Fibroblast of skin of back (primary cell): ENCODE measurements at places on chromosomes 11 and 22.

GRCh38 chr22:49724893-49725489, 102.7 kb downstream of the BRD1 start:
- peak; percentile 42 for DNase-seq

DNA sequence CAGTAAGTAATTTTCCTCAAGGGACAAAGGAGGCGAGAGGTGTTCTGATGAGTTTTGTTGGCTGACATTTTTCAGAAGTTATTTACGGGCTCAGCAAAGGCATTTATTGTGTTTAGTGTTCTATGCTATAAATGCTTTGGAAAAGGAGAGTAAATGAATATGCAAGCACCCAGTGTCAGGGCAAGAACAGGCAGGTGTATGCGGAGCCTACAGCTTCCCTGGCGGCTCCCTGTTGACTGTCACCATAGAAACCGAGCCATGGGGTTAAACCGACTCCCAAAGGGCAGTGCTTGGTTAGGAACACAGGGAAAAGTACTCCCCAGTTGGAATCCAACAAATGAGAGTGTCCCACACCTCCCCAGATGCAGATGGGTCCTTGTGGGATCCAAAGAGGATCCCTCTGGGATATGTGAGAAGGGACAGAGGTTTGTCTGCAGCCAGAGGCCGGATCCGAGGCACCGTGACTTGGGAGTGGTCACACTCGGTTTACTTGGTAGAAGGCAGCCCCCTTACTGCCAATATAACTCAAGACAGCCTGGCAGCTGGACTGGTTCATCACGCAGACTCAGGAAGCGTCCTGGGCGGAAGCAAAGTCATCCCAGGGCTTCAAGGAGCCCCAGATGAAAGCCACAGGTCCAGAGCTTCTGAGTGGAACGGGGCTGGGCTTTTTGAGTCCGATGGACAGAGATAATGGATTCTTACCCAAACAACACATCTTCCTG, 329.7 kb downstream of the CTTN start:
- DNase-seq, result no peak

- peak; percentile 30 for DNase-seq
These were observed 86.6 kb downstream of the KCNQ1 start for GRCh38 chr11:2531277-2531986.

DNA sequence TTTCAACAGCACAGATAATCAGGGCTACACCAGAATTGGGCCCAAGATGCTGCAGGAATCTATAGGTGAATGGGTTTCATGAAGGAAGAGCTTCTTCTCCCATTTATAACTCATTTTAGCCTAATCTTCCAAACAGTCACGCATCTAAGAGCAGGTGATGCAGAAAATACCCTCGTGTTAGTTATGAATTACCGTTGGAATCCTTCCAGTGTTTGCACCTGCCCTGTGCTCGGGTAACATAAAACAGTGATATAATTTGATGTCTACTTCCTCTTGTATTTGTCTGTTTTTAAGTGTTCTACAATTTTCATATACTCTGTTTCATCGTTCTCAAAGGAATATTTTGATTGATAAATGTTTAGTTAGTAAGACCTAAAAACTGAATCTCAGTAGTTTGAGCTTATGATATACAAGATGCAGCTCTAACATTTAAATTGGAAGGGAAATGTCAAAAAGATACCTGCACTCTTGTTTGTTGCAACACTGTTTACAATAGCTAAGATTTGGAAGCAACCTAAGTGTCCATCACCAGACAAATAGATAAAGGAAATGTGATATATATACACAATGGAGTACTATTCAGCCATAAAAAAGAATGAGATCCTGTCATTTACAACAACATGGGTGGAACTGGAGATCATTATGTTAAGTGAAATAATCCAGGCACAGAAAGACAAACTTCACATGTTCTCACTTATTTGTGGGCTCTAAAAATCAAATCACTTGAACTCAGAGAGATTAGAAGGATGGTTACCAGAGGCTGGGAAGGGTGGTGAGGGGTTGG, 42.1 kb downstream of the PPARA start:
- DNase-seq, result no peak

DNA sequence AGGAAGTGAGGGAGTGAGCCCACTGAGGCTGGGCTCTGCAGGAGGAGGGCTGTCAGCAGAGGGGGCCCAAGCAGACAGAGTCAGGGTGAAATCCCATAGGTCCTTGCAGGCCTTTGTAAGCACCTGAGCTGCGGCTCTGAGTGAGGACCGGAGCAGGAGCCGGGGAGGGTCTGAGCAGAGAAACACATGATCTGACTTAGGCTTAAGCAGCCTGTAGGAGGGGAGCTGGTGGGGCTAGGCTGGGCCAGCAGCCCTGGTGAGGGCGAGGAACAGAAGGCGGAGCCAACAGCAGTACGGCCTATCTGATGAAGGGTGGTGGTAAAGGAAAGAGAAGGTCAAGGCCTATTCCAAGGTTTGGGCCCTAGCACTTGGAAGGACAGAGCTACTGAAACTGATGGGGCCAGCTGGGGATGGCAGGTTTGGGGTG, 26.9 kb upstream of the CBX7 start:
- no peak for DNase-seq

GRCh38 chr11:46427364-46427763, 35.8 kb upstream of the CHRM4 start:
- DNase-seq, result no peak

GRCh38 chr11:65225279-65226102, 36.3 kb upstream of the POLA2 start:
- DNase-seq, result peak; percentile 45

DNA sequence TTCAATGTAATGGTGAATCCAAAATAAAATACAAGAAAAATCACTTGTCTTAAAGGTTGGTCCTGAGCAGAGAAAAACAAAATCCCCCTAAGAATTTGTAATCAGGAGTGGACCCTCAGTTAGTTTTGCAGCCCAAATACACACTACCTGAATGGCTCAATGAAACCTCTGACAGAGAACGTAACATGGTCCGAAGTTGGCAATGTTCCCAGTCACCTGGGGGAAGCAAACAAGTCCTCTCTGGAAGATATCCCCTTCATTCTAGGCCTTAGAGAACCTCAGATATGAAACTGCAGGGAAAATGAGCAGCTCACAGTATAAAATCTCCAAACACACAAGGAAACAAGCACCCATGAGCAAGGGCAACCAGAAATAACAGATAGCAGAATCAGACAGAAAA, 58.2 kb downstream of the MORC2 start:
- DNase-seq, result no peak

DNA sequence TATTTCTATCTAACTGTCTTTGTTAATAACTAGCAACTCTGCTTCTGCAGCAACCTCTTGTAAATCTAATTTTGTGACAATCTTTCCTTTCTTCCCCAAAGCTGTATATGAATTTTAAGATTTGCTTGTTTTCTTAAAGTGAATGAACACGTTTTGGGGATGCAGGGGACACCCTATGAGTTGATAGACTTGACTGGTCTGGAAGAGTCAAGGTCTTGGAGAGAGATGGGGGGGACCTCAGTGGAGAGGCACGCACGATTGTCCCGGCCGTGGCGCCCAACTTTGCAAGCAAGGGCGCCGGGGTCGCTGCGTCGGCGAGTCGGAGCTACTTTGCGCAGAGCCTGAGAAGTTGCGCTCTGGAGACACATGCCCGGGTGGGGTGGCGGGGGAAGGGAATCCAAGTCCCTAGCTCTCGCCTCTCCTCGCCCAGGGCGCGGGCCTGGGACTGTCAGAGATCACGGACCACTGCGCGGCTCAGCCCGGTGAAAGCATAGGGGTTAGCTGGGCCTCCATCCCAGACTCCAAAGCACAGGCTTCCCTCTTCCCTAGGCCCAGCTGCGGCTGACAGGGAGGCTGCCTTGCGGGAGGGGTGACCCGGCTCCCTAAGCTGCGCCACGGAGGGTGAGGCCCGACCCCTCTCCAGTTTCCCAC, 854 bp downstream of the ABCC8 start:
- no peak for DNase-seq

DNA sequence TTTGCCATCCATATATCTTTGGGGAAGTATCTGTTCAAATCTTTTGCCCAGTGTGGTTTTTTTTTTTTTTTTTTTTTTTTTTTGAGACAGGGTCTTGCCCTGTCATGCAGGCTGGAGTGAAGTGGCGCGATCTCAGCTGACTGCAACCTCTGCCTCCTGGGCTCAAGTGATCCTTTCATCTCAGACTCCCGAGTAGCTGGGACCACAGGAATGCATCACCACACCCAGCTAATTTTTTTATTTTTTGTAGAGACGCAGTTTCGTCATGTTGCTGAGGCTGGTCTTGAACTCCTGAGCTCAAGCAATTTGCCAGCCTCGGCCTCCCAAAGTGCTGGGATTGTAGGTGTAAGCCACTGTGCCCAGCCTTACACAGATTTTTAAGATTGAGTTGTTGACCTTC, 4.8 kb upstream of the FAM118A start:
- DNase-seq, result peak; percentile 20

GRCh38 chr22:31627223-31627731, 34.7 kb downstream of the PISD start:
- no peak for DNase-seq

DNA sequence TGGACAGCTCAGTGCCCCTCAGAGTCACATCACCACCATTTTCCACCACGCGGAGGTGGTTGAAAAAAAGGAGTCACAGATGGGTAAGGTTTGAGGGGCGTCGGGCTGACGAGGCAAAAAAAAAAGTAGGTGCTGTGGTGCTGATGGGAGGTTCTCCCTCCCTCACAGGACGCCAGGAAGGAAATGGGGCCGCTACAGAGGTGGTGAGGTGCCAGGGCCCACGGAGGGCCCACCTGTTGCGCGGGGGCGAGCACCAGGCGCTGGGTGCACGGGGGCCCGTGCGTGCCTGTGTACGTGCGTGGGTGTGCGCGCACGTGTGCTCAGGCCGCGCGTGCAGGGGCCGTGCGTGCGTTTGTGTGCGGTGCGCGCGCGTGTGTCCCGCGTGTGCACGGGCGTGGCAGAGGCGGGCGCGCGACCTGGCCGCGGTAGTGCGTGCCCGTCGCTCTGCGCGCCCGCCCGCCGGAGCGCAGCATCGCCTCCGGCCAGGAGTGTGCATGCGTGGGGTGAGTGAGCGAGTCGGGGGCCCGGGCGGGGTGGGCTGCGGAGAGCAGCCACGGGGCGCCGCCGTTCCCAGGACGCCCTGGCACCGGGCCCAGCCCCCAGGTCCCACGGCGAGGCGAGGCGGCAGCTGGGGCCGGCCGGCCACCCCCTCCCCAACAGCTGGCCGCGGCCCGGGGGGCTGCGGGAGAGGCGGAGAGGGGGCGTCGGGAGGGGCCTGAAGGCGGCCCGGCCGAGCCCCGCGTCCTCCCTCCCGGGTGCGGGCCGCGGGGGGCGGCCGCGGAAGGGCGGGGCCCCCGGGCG, 2.8 kb downstream of the PDGFB start:
- DNase-seq, result no peak

- peak; percentile 7 for DNase-seq
These were observed 1.4 kb downstream of the POGLUT3 start for GRCh38 chr11:108496643-108497256.

DNA sequence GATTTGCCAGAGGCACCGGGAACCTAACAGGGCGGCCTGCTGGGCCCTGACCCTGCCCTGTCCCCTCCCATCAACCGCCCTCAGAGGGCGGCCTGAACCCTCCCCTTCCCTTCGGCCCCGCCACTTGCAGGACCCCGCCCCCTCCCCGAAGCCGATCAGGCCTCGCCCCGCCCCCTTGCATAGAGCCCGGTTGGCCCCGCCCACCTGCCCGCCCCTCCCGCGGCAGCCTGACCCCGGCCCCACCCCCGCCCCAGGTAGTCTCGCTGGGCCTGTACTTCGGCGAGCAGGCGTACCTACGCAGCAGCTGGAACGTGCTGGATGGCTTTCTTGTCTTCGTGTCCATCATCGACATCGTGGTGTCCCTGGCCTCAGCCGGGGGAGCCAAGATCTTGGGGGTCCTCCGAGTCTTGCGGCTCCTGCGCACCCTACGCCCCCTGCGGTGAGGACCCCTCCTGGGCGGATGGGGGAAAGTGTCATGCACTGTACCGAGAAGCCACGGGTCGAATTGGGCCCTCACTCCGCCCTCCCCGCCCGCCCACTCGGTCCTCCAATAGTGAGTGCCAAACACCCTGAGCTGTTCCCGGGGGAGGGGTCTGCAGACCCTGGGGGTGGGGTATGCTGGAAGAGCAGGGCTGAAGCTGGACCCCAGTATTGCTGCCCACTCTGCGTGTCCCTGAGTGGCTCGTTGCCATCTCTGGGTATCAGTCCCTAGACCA, 94.1 kb downstream of the CACNA1I start:
- DNase-seq, result no peak

- DNase-seq, result no peak
These were observed 47.0 kb upstream of the B3GNT6 start for GRCh38 chr11:76987203-76987602.

DNA sequence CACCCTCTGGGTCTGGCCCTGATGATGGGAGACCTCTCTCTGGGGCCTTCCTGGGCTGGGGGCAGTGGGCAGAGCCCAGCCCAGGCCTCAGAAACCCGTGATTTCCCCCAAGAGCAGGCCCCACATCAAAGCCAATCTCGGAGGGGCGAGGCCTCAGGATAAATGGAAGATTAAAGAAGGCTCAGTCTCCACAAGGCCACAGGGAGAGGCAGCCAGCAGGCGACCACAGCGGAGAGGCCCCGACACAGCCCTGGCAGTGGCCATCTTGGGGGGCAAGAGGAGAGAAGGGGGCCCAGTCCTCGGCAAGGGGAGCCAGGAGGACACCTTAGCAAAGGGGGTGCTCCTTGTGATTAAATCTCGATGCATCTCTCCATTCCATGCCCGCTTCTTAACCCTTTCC, 12.5 kb upstream of the CREB3L1 start:
- no peak for DNase-seq

DNA sequence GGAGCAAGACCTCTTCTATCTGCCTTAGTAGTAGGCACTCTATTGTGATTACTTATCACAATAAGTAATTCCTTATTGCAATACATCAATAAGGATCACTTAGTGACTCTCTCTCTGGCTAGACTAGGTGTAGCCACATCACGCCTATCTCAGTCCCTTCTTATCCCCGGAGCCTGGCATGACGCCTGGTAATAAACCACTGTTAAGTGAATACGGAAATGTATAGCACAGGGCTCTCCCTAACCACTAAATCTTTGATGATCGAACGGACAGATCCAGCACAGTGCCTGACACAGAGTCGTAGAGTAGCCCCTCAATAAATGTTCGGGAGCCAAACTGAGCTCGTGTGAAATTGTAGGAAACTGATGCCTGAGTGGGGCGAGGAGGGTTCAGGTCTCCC, 143.3 kb downstream of the FBXO7 start:
- no peak for DNase-seq

GRCh38 chr11:67269401-67270255, 3.4 kb downstream of the GRK2 start:
- DNase-seq, result peak; percentile 20

GRCh38 chr11:1382831-1383607, 6.7 kb upstream of the BRSK2 start:
- DNase-seq, result peak; percentile 59

DNA sequence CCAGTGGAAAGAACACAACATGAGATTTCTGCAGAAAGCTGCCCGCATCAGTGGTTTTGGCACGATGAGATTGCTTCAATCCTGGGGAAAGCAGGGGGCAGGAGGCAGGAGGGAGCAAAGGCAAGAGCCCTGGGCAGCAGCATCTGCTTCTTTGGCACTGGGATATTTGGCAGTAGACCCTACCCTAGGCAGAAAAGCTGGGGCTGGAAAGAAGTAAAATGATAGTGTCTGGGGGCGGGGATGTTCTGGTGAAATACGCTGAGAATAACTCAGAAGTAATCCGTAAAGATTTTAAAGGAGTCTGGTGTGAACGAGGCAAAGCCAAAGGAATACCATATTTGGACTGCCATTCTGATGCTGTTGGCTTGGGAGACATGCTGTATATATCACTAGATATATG, 62.0 kb downstream of the FAM76B start:
- no peak for DNase-seq

- DNase-seq, result no peak
These were observed 882 bp upstream of the MAP4K2 start for GRCh38 chr11:64803846-64804345.
